Activated T-helper 1 cell treated with anti-CD3 and anti-CD28 coated beads, Interleukin-12 subunit alpha, Interleukin-12 subunit beta, Interleukin-2, Interleukin-4 antibody, amounts not matched to agents 30 ng/mL and 10 ng/mL and 1 ng/mL, durations not matched to agents 14 hours and 24 hours and 36 hours (primary cell): ENCODE measurements at places on chromosomes 12 and 14. TPM values are rescaled to one million over a fixed set of nuclear protein-coding genes. Genes with fewer than 3 reads are reported as not detected.

DNA sequence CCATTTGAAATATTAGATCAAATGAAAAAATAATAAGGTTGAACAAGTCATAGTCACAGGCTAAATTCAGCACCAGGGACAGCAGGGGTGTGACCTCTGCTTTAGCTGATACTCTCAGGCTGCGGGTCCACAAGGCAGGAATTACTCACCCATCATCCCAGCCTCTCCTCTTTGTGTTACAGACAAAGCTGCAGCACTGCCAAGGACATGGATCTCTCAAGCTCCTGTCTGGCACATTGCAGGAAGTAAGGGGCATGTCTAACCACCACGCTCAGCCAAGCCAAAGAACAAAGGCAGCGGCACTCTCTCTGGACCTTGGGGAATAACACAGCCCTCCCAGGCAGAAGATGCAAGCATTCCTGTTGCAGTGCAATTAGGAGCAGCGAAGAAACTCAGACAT is 783.8 kb downstream of the VRK1 start:
- no peak for DNase-seq
- no peaks in the 10 kb centered on the region for H3K4me1 ChIP-seq
- no peak overlapping the region for H3K27ac ChIP-seq
- no peaks in the 10 kb centered on the region for H3K27me3 ChIP-seq
- no peak overlapping the region for H3K4me3 ChIP-seq
- peaks cover 1% of the 10 kb centered on the region for H3K36me3 ChIP-seq

- no peak for DNase-seq
- H3K4me3 ChIP-seq = no peak overlapping the region
- H3K36me3 ChIP-seq = no peaks in the 10 kb centered on the region
Measured at GRCh38 chr12:92426332-92426731, 276.5 kb upstream of the PLEKHG7 start.

- DNase-seq = peak; percentile 40
- H3K27ac ChIP-seq = no peak overlapping the region
- no peaks in the 10 kb centered on the region for H3K36me3 ChIP-seq
- no peak overlapping the region for H3K4me3 ChIP-seq
- H3K4me1 ChIP-seq = no peaks in the 10 kb centered on the region
- H3K27me3 ChIP-seq = peaks cover 37% of the 10 kb centered on the region
Measured at GRCh38 chr14:106436310-106436905, 910.0 kb downstream of the TMEM121 start.

DNA sequence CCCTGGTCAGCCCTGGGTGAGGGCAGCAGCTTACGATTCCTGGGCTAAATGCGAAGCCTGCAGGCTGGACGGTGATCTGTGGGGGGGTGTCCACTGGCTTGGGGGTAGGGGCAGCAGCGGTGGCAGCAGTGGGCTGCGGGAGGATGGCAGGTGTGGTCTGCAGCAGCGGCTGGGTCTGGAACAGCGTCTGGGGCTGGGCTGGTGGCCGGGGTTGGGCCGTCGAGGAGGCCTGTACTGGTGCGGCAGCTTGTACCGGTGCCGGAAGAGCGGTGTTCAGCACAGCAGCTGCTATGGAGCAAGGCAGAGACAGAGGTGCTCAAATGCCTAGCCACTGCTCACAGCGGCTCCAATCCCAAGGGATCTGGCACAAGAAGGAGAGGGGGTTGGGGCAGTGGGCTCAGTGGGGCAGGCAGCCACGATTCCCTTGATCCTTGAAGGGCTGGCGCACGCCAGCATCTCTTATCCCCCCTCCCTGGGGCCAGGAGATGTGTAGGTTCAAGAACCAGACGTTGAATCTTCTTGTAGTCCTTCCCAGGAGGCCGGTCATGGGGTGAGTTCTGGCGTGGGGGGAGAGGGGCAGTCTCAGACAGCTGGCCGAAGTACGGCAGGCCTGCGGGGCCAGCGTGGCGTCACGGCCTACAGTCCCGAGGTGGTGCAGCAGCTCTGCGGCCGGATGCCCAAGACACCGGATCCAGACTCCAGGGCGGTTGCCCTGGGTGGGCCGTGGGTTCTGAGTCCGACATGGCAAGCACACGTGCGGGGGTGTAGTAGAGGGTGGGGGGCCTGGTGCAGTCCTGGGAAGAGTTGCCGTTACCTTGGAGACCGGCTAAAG is 19.9 kb downstream of the POU6F1 start:
- H3K27me3 ChIP-seq = no peaks in the 10 kb centered on the region
- no peak overlapping the region for H3K4me3 ChIP-seq
- H3K4me1 ChIP-seq = peaks cover 3% of the 10 kb centered on the region
- H3K27ac ChIP-seq = no peak overlapping the region
- DNase-seq = no peak
- H3K36me3 ChIP-seq = no peaks in the 10 kb centered on the region

- H3K4me1 ChIP-seq = no peaks in the 10 kb centered on the region
- H3K27me3 ChIP-seq = no peaks in the 10 kb centered on the region
- DNase-seq = no peak
Measured at GRCh38 chr14:57485635-57486034, 8.0 kb downstream of the CCDC198 start.

DNA sequence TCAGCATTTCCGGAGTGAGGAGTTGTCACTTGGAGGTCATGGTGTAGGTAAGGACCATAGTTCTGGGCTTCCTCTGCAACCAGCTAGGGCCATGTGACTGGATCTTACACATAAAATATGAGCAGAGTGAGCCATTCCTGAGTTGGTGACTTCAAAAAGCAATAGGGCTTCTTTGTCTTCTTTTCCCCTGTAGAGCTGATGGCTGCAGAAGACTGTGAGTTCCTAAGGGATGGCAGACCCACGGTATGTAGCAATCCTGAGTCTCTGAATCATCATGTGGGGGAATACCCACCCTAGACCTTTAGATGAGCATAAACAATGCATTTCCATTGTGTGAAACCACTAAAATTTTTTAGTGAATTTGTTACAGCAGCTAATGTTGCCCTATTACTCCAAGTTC is 151.1 kb upstream of the TBX3 start:
- no peak for DNase-seq
- no peak overlapping the region for H3K27ac ChIP-seq
- H3K36me3 ChIP-seq = no peaks in the 10 kb centered on the region

DNA sequence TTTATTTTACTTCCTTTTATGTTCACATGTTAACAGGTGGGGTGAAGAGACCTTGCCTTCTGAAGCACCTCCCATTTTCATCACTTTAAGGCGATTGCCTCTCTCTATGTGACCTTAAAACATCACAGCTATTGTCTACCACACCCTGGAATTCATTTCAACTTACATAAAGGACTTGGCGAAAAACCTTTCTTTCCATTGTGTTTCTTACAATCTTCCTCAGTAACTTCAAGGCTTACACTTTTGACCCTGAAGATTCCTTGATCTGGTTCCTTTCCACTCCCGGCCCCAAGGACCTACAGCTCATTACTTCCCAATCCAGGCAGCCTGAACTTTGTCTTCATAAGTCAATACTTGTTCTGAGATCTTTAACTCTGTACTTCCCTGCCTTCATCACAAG is 443.3 kb downstream of the ADAMTS20 start:
- DNase-seq = no peak
- H3K36me3 ChIP-seq = no peaks in the 10 kb centered on the region
- no peaks in the 10 kb centered on the region for H3K4me1 ChIP-seq

GRCh38 chr12:55937981-55938380 is 7.0 kb downstream of the DGKA start:
- H3K4me1 ChIP-seq = peaks cover 78% of the 10 kb centered on the region
- H3K36me3 ChIP-seq = peaks cover 80% of the 10 kb centered on the region
- no peak overlapping the region for H3K4me3 ChIP-seq
- no peak for DNase-seq
- no peaks in the 10 kb centered on the region for H3K27me3 ChIP-seq
- H3K27ac ChIP-seq = peak overlapping the region; percentile 81

GRCh38 chr14:45867046-45867894 is 614.3 kb upstream of the MIS18BP1 start:
- H3K4me1 ChIP-seq = no peaks in the 10 kb centered on the region
- DNase-seq = no peak
- no peak overlapping the region for H3K4me3 ChIP-seq
- no peak overlapping the region for H3K27ac ChIP-seq

- no peak overlapping the region for H3K27ac ChIP-seq
- no peak overlapping the region for H3K4me3 ChIP-seq
- H3K4me1 ChIP-seq = peaks cover 14% of the 10 kb centered on the region
- peaks cover 6% of the 10 kb centered on the region for H3K36me3 ChIP-seq
Measured at GRCh38 chr12:104865080-104865479, 93.0 kb downstream of the SLC41A2 start.

DNA sequence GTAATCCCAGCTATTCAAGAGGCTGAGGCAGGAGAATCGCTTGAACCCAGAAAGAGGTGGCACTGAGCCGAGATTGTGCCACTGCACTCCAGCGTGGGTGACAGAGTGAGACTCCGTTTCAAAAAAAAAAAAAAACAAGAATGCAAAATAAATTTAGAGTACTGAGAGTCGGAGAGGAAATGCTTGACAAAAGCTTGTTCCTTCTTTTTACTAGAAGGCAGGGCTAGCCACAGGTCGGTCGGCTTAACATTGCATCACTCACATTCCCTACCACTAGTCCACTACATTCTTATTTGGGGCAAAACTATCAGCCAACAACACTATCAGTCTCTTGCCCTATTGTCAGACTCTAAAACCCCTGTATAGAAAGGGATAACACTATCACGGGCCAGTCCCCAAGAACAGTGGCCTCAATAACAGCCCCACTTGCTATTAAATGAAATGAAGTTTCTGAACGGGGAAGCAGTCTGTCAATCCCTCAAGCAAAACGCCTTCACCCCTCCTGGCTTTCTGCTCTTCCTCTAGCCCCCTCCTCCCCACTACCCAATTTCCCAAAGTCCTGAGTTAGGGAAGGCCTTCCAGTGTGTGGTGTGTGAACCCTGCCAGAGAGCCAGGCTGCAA is 1.0 kb downstream of the RNF41 start:
- peaks cover 12% of the 10 kb centered on the region for H3K36me3 ChIP-seq
- peaks cover 51% of the 10 kb centered on the region for H3K4me1 ChIP-seq
- H3K27me3 ChIP-seq = no peaks in the 10 kb centered on the region
- DNase-seq = no peak
- peak overlapping the region; percentile 99 for H3K4me3 ChIP-seq
- peak overlapping the region; percentile 97 for H3K27ac ChIP-seq

DNA sequence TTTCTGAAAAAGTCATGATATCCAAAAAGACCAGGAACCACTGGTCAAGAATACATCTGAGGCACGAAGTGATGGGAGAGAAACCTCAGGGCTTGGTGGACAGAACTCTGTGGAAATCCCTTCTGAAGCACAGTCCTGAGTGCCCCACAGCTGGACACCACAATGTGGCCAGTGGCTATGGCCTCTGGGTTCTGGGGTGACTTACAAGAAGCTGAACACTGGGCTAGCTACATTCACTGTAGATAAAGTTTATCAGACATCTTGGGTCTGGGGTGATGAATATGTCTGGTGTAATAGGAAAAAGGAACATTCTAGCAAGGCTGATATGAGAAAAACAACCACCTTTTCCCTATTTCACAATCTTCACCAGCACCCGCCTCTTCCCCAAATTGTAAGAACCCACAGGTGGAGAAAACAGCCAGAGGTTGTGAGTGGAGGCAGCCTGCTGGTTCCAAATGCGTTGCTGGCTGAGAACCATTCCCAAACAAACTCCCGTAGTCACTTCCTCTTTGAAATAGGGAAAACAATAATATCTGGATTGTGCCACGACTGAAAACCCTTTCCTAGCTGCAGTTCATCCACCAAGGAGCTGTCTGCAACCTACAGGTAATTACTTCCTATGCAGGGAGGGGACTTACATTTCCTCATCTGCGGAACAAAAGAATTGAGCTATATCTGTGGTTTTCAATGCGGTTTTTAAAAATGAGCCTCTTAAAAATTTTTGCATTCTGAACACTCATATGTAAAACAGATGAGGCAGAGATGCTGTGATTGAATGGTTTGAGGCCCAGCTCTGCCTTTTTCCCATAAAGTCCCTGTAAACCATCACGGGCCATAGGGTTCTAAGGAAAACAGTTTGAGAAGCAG is 193.6 kb downstream of the SLC41A2 start:
- peak overlapping the region; percentile 58 for H3K27ac ChIP-seq
- DNase-seq = no peak
- H3K4me3 ChIP-seq = no peak overlapping the region
- H3K4me1 ChIP-seq = peaks cover 61% of the 10 kb centered on the region
- H3K27me3 ChIP-seq = no peaks in the 10 kb centered on the region
- H3K36me3 ChIP-seq = peaks cover 9% of the 10 kb centered on the region

GRCh38 chr14:45028107-45028626 is 55.7 kb upstream of the PRPF39 start:
- no peak overlapping the region for H3K4me3 ChIP-seq
- peaks cover 4% of the 10 kb centered on the region for H3K36me3 ChIP-seq
- no peaks in the 10 kb centered on the region for H3K27me3 ChIP-seq
- H3K27ac ChIP-seq = no peak overlapping the region

DNA sequence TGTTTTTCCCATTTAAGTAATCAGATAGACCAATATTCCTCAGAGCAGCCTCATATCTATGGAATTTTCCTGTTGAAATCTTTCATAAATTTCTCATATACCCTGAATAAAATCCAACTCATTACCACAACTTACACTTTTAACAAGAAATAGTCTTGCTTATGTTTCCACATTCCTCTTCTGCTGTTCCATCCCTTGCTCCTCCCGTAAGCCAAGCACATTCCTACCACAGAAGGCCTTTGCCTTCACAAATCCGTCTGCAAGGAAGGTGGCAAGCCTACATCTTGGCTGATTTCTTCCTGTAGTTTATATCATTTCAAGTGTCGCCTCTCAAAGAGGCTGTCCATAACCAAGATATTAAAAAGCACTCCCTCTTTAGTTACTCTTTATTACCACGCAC is 127.7 kb downstream of the C12orf50 start:
- H3K27ac ChIP-seq = no peak overlapping the region
- no peak for DNase-seq
- no peaks in the 10 kb centered on the region for H3K4me1 ChIP-seq
- H3K4me3 ChIP-seq = no peak overlapping the region

MMP19 gene
- not detected in 2 replicates for total RNA-seq

SOX5 gene
- total RNA-seq = 1.3 and 3.1 TPM in 2 replicates

C12orf75 gene
- total RNA-seq = 87.8 and 93.4 TPM in 2 replicates

VASH1 gene
- 6.1 and 7.1 TPM in 2 replicates for total RNA-seq

LRRC43 gene
- 0.26 TPM in 1 of 2 replicates, not detected in the other for total RNA-seq

RNU4-1 gene
- total RNA-seq = 2,369 and 3,474 TPM in 2 replicates

HPD gene
- not detected in 2 replicates for total RNA-seq

LMO3 gene
- total RNA-seq = not detected in 2 replicates

KCNK10 gene
- not detected in 2 replicates for total RNA-seq

TAS2R9 gene
- not detected in 2 replicates for total RNA-seq
